ENCODE measurements at places on chromosomes 4 and X.

GRCh38 chrX:28910487-28910886 lies 323.2 kb downstream of the IL1RAPL1 start:
- no peak for DNase-seq

- no peak for DNase-seq
These were observed 67.8 kb downstream of the SMC1A start for GRCh38 chrX:53354669-53355068.

DNA sequence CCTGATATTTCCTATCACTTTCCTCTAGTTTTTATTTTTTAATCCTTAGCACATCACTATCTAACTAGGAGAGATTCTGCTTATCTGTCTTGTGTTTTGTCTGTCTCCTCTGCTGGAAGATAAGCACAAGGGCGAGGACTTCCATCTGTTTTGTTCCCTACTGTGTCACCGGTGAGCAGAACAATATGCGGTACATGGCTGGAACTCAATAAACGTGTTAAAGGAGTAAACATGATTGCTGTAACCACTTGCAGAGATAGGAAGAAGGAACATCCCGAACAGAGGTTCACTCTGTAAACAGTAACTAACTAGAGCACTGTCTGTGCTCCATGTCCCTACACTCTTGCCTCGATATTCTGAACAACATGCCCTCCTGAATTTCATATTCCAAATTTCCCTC lies 5.2 kb downstream of the HS3ST1 start:
- no peak for DNase-seq

GRCh38 chr4:165288639-165289422 lies 38.6 kb upstream of the MSMO1 start:
- DNase-seq, result no peak

GRCh38 chr4:123378794-123379193 lies 17.8 kb upstream of the SPRY1 start:
- no peak for DNase-seq

- no peak for DNase-seq
These were observed 101.5 kb downstream of the AKAP4 start for GRCh38 chrX:50099331-50099730.

- DNase-seq, result peak; percentile 47
These were observed 7.6 kb downstream of the DLG3 start for GRCh38 chrX:70452143-70452733.

Measured in MM.1S (cell line).